ENCODE measurements at places on chromosomes 6 and 20.

DNA sequence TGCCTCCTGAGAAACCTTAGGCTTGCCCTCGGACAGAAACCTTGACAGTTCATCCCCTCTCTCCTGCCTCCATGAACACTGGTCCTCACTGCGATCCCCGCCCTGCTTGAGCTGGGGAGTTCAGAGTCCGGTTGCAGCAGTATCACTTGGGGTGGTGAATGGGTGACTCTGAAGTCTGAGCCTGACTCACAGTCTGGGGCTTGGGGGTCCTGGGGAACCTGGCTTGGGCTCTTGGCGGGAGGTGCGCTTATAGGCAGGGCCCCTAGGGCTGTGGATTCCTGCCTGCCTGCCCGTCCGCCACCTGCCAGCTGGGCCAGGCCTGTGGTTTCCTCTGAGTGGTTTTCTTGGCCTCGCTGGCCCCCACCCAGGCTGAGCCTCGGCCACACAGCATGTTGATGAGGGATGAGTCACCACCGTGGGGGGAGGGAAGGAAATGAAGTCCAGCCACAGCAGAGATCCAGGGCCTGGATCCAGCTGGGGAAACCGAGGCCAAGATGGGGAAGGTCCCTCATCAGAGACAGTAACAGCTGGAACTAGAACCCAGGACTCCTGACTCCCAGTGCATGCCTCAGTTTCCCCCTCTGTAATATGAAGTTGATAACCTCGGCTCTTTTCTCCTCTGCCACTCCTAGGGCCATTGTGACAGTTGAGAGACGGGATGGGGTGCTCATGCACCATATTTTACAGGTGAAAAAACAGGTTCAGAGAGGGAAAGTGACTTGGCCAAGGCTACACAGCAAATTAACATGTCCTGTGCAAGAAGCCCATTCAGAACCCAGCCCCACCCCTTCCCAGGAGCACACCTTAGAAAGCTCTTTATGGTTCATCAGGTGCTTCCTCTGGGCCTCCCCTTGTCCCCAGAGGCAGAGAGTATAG is 9.2 kb downstream of the FOXS1 start:
- DNase-seq, result no peak

DNA sequence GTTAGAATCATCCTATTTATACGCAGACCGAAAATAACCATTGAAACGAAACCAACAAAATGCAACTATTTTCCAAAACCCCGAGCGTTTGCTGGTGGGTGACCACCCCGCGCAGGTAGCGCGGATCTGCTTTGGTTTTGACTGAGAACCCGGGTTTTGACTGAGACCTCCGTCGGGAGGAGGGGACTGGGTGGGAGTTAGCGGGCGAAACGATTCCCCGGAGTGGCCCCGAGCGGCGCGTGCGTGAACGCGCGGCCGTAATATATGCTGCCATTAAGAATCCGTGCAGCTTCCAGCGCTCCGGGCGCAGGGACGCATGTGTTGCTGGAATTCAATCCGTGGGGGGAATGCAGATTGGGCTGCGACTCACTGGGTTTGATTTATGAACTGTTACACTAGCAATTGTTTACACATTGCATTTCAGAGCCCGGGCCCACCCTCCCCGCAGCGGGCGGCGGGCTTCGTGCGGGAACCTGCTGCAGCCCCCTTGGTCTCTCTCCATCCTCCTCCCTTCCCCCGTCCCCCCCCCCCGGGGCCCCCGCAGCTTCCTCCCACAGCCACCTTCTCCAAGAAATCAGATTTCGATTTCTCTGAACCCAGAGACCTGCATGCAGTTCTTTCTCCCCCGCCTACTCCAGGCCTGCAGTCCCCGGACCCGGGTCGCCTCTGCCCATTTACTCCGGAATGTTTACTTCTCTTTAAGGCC is 9.9 kb downstream of the NRN1 start:
- DNase-seq, result peak; percentile 52

GRCh38 chr20:25339608-25340007 is 51.0 kb downstream of the ABHD12 start:
- no peak for DNase-seq

- DNase-seq, result no peak
These were observed 55.8 kb upstream of the HIVEP2 start for GRCh38 chr6:143000811-143001210.

GRCh38 chr6:84193114-84193708 is 34.2 kb downstream of the CEP162 start:
- no peak for DNase-seq

GRCh38 chr6:10451394-10451793 is 36.5 kb upstream of the TFAP2A start:
- DNase-seq, result no peak

DNA sequence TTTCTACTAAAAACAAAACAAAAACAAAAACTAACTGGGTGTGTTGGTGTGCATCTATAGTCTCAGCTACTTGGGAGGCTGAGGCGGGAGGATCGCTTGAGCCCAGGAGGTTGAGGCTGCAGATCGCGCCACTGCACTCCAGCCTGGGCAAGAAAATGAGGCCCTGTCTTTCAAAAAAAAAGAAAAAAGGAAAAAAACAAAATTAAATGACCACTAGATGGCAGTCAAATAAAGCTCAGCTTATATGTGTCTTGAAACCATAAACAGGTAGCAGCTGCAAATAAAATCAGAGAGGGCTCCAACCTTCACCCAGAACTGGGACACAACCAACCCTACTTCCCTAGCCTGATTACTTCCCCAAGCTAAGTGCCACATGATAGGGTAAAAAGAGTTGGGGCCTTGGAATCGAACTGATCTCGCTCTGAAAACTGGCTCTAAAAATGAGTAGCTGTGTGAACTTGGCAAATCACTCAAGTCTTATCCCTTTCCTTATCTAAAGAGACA is 67.1 kb upstream of the ADGRF4 start:
- DNase-seq, result no peak

GRCh38 chr6:131460614-131461000 is 112.4 kb upstream of the ARG1 start:
- no peak for DNase-seq

GRCh38 chr6:92708945-92709344 is 710.4 kb downstream of the EPHA7 start:
- DNase-seq, result no peak

GRCh38 chr6:150310539-150310938 is 58.3 kb upstream of the IYD start:
- DNase-seq, result no peak

DNA sequence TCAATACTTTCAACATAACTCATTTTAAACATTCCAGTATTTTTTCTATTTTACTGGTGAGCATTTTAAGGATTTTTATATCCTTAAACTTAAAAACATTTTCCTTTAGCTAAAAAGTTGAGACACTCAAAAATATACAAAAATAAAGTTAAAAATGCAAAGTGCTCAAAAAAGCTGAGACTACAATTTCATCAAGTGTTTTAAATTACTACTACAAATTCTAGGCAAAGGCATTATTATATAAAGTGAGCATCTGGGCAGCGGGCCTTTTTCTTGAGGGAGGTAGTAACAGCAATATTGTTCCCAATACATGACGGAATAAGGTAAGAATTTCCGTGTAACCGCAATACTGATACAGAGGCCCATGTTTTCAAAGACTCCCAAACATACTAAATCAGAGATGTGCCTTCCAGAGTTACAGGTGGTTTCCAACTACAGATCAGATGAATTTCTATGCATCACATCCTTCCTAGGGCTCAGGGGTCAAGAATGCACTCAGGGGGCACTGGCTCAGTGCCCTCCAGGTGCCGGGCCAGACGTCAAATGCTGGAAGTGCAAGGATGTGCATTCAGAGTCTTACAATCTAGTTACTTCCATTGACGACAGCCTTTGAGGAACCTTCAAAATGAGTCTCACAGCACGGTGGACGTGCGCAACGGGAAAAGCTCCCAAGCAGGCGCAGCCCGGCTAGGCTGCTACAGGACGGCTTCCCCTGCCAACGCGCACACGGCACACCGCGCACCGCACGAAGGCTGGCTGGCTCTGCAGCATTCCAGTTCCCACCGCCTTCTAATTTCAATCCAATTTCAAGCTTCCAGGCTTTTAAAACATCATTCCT is 1.7 kb downstream of the PHF10 start:
- DNase-seq, result peak; percentile 42

- no peak for DNase-seq
These were observed 23.5 kb upstream of the EDN3 start for GRCh38 chr20:59276938-59277337.

DNA sequence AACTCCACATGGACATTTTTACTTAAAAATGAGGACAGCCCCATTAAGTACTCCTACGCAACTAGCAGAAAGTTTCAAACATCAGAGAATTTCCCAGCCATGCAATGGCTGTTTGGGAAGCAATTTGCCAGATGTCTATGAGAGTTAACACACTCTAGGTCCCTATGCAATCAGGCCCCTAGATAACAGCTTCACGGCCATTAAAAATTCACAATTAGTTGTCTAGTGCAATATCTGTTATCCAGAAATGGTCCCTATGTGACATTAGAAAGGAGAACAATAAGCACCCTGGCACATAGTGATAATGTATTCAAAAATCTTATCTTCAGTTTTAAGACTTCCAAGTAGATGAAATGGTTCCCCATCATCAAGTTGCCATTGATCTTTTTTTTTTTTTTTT is 174.3 kb upstream of the NRSN1 start:
- no peak for DNase-seq

DNA sequence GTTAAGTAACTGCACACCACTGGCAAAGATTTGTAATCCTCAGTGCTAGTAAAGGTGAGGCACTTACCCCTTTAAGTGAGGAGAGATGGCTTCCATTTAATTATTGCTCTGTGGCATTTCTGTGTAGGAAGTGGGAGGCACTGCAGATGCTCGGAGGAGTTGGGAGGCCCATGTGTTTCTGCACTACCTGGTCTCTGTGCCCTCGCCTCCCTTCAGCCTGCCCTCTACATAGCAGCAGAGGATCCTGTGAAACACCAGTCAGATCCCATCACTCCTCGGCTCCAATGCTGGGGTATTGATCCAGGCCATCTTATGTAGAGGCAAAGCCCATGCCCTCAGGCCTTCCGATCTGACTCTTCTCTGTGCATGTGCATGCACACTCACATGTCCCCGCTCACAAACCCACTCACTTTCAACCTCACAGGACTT is 67.0 kb downstream of the SLX4IP start:
- DNase-seq, result no peak

- DNase-seq, result no peak
These were observed 221.2 kb downstream of the SLC24A3 start for GRCh38 chr20:19433371-19434350.

DNA sequence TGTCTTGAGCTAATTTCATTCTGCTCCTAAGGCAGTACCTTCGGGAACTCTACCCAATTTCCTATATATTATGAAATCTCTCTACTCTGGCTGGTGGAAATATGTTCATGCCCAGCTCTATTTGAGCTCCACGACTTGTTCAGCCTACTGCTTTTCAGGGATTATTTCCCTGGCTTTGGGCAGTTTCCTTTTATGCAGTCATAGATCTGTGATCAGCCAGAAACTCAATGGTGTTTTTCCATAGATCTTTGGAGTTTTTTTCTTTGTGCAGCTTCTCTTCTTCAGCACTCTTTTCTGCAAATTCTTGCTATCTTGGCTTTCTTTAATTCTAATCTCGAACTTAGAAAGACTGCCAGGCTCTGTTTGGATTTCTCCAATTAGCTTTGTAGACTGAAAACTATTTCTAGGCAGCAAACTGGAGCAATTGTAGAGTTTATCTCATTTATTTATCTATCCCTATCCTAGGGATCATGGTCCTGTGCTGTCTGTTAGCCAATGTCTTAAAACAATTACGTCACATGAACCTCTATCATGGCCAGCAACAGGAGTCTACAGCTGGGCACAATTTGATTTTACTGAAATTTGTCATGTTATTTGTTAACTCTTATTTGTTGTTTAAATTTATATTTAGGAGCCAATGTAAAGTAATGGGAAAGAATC is 328.4 kb downstream of the BCKDHB start:
- no peak for DNase-seq

DNA sequence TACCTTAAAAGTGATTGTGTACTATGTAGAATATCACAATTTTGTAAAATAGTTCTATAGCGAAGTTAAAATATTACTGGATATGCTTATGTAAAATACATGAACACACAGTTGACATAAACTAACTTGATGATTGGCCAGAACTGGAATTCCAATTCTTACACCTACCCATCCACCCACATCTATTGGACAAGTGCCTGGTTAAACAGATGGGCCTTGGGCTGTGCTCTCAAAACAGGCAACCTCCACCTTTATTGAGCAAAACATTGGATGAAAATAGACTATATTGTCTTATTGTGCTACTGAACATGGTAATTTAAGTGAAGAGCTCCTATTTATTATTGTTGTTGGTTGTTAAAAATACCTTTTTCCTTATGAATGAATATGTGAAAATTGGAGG is 154.0 kb upstream of the FLRT3 start:
- DNase-seq, result no peak

- no peak for DNase-seq
These were observed 135.7 kb downstream of the ALDH8A1 start for GRCh38 chr6:134814076-134814695.

GRCh38 chr6:83707829-83708545 is 914 bp downstream of the SNAP91 start:
- peak; percentile 9 for DNase-seq

DNA sequence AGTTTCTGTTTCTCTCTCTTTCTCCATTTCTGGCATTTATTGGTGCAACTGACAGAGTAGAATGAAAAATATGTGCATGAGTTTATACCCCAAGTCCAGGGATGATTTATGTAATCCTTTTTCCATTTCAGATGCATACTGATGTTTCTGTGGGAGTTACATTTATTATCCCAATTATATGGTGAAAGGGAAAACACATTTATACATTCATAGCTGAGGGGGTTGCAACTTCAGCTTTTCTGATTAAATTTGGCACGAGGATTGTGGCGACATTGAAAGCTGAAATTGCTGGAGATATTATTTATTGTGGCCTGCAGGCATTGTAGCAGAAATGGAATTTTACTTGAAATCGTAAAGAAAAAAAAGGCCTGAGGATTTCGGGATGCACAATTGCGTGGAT is 31.5 kb upstream of the FNDC1 start:
- DNase-seq, result no peak

DNA sequence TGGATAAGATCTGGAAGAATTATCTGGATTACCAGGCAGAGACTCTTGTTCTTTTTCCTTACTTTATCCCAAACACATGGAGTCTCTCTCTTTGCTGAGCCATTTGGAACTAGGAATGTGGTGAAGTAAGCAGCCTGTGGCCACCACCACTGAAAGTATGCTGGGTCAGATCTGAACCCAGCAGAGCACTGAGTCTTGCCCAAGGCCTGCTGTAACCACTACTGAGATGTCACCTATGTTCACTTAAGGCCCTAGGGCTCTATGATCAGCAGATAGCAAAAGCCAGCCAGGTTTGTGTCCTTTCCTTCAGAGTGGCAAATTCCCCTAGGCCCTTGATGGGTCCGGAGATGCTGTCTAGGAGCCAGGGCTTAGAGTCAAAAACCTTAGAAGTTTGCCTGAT is 103.3 kb upstream of the PLN start:
- DNase-seq, result no peak

GRCh38 chr6:19472153-19472552 is 365.0 kb upstream of the ID4 start:
- DNase-seq, result no peak

GRCh38 chr6:68635412-68635705 is 277 bp downstream of the ADGRB3 start:
- no peak for DNase-seq

- no peak for DNase-seq
These were observed 705.6 kb downstream of the UTRN start for GRCh38 chr6:144990784-144991183.

GRCh38 chr6:163533443-163533842 is 118.9 kb downstream of the QKI start:
- no peak for DNase-seq

- DNase-seq, result no peak
These were observed 245.0 kb upstream of the RIN2 start for GRCh38 chr20:19512886-19513677.

- peak; percentile 54 for DNase-seq
These were observed 9.1 kb downstream of the BCL2L1 start for GRCh38 chr20:31713312-31714273.

- no peak for DNase-seq
These were observed 582.0 kb downstream of the QKI start for GRCh38 chr6:163996491-163996890.

Data from endothelial cell (in vitro differentiated cells).